Left renal cortex interstitium (tissue), 4 donors: ENCODE measurements at places on chromosomes 5 and 9. TPM values are rescaled to one million over a fixed set of nuclear protein-coding genes. Genes with fewer than 3 reads are reported as not detected.

DNA sequence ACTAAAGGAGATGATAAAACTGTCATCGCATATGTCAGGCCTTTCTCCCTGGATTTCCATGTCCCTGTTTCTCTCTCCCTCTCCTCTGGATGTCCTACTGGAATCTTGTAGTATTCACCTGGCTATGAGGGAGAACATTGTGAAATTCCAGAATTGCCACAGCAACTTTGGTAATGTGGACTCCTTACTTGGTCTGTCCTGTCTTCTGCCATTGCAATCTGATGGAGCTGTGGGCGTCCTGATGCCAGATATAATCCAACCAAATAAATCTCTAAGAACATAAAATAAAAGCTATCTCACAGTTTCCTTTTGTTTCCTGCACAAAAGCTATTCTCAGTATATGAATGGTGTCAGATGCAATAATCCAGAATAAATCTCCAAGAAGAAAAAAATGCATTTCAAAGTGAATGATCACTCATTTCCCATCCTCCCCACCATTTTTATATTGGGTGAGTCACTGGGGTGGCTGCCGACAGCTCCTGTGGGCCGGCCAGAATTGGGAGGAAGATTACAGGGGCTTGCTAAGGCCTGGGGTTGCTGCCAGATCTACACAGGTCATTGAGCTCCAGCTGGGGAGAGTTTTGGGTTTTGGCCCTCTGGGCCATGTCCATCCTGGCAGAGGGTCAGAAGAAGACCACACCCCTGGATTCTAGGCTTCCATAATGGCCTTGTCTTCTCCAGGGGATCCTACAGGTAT, 160.7 kb upstream of the PITX1 start:
- no peak for DNase-seq

GRCh38 chr5:24208686-24209106, 436.1 kb downstream of the CDH10 start:
- no peak for DNase-seq

DNA sequence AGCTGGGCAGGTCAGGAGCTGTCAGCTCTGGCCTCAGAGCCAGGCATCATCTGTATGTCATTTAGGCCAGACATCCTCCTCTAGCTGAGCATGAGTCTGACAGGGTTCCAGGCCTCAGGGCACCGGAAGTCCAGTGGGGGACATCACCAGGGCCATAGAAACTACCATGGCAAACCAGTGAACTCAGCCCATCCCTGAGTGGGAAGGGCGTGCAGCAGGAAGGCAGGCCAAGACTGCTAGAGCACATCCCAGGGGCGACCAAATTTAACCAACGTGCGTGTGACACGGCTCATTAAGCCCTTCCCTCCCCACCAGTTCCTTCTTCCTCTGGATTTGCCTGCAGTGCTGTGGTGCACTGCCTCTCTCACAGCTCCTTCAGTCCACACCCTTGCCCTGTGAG, 75.9 kb downstream of the COL27A1 start:
- no peak for DNase-seq

DNA sequence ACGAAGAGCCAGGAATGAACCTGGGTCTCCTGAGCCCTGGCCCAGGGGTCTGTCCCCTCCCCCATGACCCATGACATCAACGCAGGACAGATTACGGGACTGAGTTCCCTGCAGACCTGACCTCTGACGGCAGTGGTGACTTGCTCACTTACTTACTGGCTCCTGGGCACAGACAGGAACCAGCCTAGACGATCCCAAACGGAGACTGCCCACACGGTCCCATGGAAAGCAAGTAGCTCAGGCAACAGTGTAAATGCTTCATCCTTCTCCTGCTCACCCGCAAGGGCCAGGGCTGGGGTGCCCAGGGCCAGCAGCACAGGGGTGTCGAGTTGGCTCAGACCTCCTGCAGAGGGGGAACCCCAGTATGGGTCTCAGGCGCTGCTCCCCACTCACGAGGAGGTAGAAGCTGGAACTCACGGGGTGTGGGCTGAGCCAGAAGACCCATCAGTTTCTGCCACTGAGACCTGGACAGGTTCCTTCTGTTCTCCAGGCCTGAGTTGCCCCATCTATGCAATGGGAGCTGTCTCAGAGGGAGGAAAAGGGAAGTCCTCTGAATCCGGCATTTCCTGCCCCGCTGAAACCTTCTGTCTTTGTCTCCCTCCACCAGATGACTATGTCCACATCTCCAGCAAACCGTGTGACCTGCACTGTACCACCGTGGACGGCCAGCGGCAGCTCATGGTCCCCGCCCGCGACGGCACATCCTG, 5.6 kb downstream of the ADAMTSL2 start:
- DNase-seq: no peak

CD74 gene
- polyA plus RNA-seq: 330 TPM

OR2S2 gene
- polyA plus RNA-seq: not detected

LRRC70 gene
- 9.1 TPM for polyA plus RNA-seq

SOX30 gene
- 0.70 TPM for polyA plus RNA-seq
